ENCODE measurements at places on chromosomes 5 and 9. TPM values are rescaled to one million over a fixed set of nuclear protein-coding genes. Genes with fewer than 3 reads are reported as not detected.
A peak's percentile ranks its signal among the peaks of the same experiment; 100 is the strongest.

DNA sequence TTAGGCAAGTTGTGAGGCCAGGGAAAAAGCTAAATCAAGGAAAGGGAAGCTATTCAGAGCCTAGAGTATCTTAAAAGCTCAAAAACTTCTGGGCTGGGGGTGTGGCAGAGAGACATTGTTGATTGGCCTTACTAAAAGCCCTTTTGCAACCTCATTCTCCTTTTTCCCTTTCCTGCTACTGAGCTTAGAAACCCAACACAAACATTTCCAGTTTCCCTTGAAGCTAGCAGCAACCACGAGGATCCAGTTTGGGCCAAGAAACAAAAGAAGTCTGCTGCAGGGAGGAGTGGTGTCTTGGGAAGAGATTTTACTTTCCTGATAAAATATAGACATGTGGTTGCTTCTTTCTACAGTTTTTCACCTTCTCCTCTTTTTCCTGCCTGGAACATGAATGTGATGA, 135.5 kb upstream of the KLF9 start:
- no peaks in the 10 kb centered on the region for H3K27me3 ChIP-seq
- no peak overlapping the region for H3K27ac ChIP-seq
- peaks cover 10% of the 10 kb centered on the region for H3K4me1 ChIP-seq
- no peak for DNase-seq
- H3K4me3 ChIP-seq, result no peak overlapping the region

DNA sequence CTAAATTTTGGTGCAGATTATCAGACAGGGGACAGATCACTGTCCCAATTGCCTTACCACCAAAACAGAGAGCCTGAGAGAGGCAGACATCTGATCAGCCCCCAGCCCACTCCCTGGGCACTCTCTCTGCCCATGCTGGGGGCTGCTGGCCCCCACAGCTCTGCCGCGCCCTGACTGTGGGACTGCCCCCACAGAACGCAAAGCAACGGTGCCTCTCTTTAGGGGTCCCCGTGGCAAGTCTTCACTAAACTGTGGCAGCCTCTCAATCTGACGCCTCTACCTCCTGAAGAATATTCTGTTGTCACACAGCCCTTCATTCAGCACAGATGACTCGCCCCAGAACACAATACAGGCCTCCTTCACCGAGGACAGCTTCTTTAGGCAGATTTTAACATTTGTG, 197.4 kb downstream of the ERCC6L2 start:
- H3K4me3 ChIP-seq, result no peak overlapping the region
- peaks cover 44% of the 10 kb centered on the region for H3K4me1 ChIP-seq
- no peaks in the 10 kb centered on the region for H3K36me3 ChIP-seq
- peak overlapping the region; percentile 9 for H3K27ac ChIP-seq

DNA sequence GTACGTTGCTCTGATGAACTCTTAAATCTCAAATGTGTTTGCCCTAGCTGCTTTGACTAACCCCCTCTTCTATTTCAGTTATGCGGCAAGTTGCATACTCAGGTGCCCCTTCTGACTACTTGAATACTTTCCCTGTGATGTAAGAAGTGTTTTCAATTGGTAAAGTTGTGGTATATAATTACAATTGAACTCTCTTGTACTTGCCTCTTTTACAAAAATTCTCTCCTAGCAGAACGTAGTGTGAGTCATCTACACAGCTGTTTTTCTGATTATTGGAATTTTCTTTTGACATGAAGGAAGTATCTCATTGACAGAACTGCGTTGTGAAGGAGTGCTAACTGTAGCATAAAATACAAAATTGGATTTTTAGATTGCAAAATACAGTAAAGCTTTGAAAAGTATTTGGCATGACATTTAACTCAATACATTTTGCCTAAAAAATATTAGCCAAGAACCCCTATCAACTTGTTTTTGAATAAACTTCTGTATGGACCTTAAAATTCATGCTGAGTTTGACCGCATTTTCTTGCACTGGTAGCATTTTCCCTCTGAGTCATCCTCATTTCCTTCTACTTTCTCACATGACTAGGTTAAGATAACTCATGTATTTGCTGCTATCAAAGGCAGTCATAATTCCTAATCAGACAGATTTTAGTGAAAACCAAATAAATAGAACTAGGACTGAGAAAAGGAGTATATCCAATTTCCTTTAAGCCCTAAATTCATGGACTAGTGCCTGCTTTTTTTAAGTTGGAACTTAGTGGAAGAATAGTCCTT, 6.3 kb downstream of the CRHBP start:
- peaks cover 8% of the 10 kb centered on the region for H3K4me1 ChIP-seq
- no peak overlapping the region for H3K27ac ChIP-seq
- H3K4me3 ChIP-seq, result no peak overlapping the region
- H3K36me3 ChIP-seq, result no peaks in the 10 kb centered on the region
- peaks cover 41% of the 10 kb centered on the region for H3K27me3 ChIP-seq

The TARS1 gene
- 174 TPM for total RNA-seq

The CCDC152 gene
- not detected for total RNA-seq
